Endodermal cell (in vitro differentiated cells): ENCODE measurements at places on chromosomes 16 and 17. TPM values are rescaled to one million over a fixed set of nuclear protein-coding genes. Genes with fewer than 3 reads are reported as not detected.

The GNG13 gene
- total RNA-seq = not detected in 3 replicates

The NOG gene
- total RNA-seq = 6.3 and 6.7 TPM in 2 replicates

The EFCAB5 gene
- total RNA-seq = not detected in 2 replicates

The SEPHS2 gene
- total RNA-seq = 35.7 and 37.5 TPM in 2 replicates

The GJC1 gene
- total RNA-seq = 81.9 and 84.6 TPM in 2 replicates

The KRTAP4-4 gene
- not detected in 2 replicates for total RNA-seq

The MYO18A gene
- 33.7 and 43.8 TPM in 2 replicates for total RNA-seq
